BE2C (cell line): ENCODE measurements at places on chromosomes 3 and 15.

DNA sequence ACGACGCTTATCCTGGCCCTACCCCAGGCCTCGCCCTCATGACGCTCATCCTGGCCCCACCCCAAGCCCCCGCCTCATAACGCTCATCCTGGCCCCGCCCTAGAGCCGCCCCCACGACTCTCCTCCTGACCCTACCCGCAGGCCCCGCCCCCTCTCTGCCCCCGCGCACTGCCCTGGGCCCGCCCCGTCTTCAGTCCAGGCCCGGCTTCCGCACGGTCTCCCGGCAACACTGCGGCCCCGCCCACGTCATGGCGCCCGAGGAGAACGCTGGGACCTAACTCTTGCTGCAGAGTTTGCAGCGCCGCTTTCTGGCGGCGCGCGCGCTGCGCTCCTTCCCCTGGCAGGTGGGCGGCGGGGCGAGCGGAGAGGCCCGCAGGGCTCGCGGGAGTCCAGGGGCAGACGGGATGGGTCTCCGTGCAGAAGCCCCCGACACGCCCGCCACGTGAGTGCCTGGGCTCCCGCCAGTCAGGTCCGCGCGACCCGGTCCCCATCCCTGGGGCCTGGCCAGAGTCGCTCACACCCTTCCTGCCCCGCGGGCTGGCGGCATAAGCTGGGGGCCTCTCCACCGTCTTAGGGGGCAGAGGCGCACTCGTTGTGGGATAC lies 52.5 kb upstream of the ROPN1B start:
- no peak for DNase-seq

DNA sequence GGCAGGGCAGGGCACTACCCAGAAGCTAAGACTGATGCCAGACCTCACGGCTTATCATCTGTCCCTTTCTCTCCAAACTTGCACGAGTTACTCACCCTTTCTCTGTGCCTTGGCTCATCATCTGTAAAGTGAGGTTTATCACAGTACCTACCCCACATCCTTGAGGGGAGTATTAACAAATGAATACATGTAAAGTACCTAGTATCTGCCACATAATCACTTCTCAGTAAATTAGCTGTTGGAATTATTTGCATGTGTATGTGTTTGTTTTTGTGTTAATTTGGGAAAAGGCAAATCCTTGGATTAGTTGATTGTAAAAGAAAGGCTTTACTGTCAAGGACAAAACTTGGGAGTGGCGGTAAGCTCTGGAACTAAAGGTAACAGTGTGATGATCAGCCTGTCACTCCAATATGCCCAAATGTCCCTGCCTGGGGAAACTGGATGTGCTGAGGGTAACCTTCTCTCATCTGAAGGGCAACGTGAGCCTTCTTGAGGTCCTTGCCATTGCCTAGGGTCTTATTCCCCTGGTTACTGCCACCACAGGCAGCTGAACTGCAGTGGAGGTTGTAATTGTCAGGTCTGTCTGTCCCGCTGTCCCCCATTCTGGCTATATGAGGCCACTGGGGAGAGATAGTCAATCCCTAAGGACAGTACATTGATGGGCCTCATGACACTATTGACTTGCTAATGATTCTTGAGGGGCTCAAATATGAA lies 269.4 kb downstream of the CLSTN2 start:
- no peak for DNase-seq

- DNase-seq, result no peak
Observed at GRCh38 chr3:17740721-17741141, 1.7 kb downstream of the TBC1D5 start.

DNA sequence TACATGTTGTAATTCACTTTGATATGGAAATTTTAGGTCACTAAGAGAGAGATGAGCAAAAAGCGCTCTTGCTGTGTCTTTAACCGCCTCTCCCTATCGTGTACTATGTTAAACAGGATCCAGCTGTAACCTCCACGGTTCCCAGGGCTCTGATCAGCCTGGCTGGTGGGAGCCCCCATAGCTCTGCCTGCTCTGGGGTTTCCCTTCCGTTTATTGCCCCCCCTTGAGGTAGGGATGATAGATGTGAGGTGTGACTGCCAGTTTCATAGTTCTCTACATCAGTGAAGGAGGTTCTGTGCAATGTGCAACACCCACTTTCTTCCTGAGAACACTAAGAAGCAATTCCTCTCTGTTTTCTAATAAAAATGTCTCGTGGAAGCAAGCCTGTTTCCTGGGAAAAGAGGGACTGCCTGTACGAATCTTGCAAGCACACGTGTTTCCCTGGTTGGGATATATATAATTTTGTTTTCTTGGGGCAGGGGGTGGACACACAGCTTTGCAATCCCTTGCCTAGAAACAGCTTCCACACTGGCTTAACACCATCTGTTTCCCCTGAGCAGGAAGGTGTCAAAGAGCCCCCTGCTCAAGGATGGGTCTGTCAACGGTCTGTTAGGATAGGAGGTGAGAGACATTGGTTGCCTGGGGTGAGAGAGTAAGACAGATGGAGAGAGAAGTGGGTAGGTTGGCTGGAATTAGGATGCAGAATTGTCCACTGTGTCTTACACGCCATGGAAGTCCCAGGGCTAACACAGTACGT lies 23.8 kb downstream of the CORO2B start:
- no peak for DNase-seq

GRCh38 chr3:19945534-19945933 lies 1.4 kb upstream of the RAB5A start:
- no peak for DNase-seq

GRCh38 chr3:155948476-155948875 lies 78.0 kb downstream of the GMPS start:
- DNase-seq, result no peak

GRCh38 chr3:16849229-16849628 lies 35.5 kb upstream of the PLCL2 start:
- no peak for DNase-seq

GRCh38 chr15:48520376-48521155 lies 124.9 kb downstream of the FBN1 start:
- DNase-seq, result peak; percentile 30
